Stimulated activated CD8-positive, alpha-beta memory T cell treated with anti-CD3 and anti-CD28 coated beads, Interleukin-2, amount 100 ng/mL, for 48 hours (primary cell): ENCODE measurements at places on chromosomes 13 and 19.

DNA sequence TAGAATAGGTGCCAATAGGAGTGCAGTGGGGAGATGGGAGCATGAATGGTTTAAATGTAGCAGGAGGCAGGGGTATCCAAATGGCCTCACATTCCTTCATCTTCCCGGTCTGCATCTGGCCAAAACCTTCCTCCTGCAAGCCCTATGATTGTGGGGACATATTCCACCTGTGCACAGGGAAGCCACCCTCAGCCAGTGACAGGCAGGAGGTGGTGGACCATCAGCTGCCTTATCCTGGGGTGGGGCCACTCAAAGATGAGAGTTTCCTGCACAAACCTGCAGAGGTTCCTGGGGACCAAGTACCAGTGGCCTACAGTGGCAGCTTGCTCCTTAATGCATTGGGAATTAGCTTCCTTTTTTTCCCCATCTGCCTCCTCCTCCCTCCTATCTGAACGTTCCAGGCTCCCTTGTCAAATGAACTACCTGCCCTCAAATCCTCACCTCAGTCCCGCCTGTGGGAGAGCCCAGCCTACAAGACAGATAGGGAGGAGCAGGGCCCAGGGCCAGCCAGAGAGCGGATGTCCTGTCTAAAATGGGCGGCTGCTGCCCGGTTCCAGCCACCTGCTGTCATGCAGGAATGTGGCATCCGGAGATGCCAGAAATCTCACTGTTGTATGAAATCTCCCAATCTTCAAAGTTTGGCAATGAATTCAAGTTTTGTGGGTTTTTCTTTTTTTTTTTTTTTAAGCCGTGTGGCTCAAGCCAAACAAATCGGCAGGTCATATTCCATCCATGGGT lies 85.0 kb downstream of the TSHZ3 start:
- no peak for DNase-seq

GRCh38 chr13:59689057-59689456 lies 474.7 kb downstream of the DIAPH3 start:
- no peak for DNase-seq

DNA sequence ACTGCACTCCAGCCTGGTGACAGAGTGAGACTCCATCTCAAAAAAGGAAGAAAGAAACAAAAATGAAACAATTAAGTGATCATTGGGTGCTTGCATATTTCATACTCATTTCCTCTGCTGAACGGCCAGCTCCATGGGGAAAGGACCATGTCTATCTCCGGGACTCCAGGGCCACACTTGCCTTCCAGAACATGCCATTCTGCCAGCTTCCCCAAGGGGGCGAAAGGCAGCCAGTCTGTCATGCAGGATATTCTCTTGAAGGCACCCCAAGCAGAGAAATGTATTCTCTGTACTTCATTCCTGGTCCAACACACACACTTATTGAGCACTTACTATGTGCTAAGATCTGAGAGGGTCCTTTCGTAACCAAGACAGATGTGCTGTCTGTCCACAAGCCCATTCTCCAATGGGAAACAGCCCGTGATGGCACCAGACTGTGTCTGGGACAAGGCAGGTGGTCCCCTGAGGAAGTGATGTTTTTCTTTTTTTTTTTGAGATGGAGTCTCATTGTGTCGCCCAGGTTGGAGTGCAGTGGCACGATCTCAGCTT lies 10.2 kb upstream of the CARM1 start:
- no peak for DNase-seq

- DNase-seq, result no peak
Observed at GRCh38 chr19:5102520-5102919, 133.6 kb downstream of the KDM4B start.

GRCh38 chr13:79466872-79467271 lies 14.1 kb upstream of the NDFIP2 start:
- no peak for DNase-seq

DNA sequence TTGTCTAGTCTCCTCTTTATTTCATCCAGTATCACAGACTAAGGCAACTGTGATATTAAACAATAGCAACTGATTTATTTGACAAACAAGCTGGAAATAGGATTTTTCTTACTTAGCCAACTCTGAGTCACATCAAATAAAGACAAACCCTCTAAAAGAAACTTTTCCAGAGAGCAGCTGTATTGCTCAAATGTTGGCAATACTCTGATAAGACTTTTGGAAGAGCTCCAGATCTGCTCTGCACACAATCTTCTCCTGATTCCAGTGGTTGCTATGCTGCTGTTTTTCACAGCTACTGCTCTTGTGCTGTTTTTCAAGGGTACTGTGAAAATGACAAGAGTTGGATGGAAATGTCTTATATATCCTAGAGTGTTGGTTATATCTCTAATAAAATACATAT lies 1479.2 kb downstream of the SLITRK5 start:
- DNase-seq, result no peak

- no peak for DNase-seq
Observed at GRCh38 chr13:77417897-77418296, 91.0 kb upstream of the MYCBP2 start.

DNA sequence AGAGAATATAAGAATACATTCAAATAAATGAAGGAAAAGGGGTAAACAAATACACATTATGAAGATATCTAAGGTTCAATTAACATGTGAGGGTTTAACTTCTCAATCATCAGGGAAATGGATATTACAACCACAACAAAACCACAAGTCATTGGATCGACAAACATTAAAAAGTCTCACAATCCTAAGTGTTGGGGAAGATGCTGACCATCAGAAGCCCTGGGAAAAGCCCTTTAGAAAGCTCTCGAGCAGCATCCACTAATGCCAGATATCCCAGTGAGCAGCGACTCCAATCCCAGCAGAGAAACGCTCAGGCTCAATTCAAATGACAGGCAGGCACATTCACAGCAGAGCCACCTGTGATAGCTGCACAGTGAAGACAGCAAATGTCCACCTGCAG lies 3.1 kb downstream of the TPRX1 start:
- no peak for DNase-seq

- DNase-seq, result no peak
Observed at GRCh38 chr19:29533578-29534544, 8.1 kb downstream of the VSTM2B start.

- no peak for DNase-seq
Observed at GRCh38 chr19:39839678-39840327, 5.8 kb upstream of the DYRK1B start.

DNA sequence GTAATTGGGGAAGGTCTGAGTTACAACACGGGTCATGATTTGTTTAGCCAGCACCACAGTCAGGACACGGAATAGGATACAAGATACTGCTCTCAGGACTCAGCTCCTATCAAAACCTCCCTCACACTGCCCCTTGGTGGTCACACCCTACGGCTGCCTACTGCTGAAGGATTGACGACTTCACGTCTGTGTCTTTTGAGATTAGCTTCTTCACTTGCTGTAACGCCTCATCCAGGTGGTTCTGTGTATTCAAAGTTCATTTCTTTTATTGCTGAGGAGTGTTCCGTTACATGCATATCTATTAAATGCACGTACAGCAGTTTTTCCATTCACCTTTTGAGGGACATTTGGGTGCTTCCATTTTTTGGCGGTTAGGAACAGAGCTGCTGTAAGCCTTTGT lies 46.3 kb downstream of the URI1 start:
- no peak for DNase-seq

DNA sequence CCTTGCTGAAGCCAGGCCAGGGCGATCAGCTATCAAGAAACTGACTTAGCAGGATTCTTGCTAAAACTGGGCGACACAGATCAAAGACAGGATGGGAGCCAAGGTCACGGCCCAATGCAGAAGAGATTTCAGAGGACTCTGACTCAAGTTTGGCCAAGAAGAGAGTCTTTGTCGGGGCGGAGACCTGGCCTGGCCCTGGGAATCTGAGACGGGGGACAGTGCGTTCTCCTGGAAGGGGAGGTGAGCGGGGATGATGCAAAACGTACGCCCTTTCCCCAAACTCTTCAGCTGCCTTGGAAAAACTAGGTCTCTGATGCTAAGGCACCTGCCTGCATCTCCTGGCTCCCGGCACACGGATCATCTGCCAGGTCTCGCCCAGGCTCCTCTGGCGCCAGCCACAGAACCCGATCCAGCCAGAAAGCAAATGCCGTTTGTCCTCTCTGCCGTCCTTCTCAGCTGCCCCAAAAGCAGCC lies 9.8 kb downstream of the MVB12A start:
- DNase-seq, result no peak

DNA sequence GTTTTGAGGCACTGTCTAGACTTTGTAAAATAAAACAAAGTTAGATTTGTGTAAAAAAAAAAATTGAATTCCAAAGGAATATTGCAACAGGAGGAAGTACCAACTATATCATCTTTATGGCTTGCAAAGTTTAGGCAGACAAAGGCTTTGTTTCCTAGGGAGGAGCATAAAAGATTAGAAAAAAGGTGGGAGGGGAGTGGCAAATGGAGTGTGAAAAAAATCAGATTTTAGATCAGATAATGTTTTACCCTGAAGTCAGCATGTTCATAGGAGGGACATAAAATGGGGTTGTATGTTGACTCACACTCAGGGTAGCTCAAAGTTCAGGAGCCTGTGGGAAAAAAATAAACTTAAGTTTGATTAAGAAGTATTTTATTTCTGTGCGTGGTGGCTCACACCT lies 3.7 kb downstream of the ZNF85 start:
- DNase-seq, result no peak

DNA sequence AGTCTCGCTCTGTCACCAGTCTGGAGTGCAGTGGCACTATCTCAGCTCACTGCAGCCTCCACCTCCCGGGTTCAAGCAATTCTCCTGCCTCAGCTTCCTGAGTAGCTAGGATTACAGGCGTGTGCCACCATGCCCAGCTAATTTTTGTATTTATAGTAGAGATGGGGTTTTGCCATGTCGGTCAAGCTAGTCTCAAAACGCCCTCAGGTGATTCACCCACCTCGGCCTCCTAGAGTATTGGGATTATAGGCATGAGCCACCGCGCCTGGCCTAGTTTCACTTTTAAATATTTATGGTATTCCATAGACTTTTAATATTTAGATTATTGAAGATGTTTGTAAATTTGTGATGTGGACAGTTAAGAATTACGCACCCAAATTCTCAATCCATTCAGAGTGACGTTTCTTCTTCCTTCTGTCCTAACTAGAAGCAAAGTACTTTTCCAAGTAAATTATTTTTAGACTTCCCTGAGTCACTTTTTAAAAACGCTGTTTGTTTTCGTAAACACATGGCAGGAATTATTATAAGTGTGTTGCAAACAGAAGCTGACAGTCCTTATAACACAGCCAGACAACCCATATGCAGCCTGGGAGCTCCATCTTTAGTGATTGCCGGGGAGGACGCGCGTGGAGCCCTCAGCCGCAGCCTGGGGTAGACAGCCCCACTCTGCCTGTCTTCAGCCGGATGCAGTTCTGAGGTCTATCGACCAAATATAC lies 131.7 kb downstream of the ATP11A start:
- no peak for DNase-seq

DNA sequence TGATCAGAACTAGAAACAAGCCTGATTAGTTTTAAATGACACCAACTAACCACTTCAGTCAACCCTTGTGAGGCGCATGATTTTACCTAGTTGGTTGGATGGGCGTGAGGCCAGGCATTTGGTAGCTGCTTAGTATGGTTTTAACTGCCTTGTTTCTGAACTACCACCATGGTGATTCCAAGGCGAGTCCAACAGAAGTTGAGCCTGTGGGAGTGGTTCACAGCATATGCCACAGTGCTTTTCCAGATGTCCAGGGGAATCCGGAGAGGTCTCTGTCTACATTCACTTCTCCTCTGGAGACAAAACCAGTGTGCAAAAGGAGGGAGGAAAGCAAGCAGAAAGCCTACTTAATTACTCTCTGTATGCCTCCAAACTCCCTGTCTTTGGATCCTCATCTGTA lies 524.1 kb downstream of the GPC6 start:
- DNase-seq, result no peak

DNA sequence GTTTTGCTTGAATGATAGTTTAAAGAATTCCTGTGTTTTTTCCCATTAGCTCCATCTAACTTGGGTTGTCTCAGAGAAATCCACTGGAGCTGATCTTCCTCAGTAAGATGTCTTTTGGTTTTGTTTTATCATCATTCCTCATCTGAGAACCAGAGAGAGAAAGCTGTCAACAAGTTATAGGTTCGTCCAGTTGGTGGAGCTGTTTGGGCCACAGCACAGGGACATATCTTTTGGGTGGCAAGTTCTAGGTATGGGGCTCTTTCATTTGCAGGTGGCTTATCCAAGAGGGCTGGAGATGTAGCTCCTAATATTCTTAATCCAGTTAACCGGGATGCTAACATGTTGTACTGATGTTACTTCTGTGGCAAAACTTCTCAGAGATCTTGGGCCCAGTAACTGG lies 174.2 kb downstream of the KCNRG start:
- DNase-seq, result no peak

GRCh38 chr13:33158816-33159215 lies 126.7 kb downstream of the STARD13 start:
- DNase-seq, result no peak

DNA sequence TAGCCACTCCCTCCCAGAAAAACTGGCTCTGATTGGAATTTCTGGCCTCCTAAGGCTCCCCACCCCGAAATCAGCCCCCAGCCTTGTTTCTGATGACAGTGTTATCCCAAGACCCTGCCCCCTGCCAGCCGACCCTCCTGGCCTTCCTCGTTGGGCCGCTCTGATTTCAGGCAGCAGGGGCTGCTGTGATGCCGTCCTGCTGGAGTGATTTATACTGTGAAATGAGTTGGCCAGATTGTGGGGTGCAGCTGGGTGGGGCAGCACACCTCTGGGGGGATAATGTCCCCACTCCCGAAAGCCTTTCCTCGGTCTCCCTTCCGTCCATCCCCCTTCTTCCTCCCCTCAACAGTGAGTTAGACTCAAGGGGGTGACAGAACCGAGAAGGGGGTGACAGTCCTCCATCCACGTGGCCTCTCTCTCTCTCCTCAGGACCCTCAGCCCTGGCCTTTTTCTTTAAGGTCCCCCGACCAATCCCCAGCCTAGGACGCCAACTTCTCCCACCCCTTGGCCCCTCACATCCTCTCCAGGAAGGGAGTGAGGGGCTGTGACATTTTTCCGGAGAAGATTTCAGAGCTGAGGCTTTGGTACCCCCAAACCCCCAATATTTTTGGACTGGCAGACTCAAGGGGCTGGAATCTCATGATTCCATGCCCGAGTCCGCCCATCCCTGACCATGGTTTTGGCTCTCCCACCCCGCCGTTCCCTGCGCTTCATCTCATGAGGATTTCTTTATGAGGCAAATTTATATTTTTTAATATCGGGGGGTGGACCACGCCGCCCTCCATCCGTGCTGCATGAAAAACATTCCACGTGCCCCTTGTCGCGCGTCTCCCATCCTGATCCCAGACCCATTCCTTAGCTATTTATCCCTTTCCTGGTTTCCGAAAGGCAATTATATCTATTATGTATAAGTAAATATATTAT lies 6.1 kb downstream of the FOSB start:
- DNase-seq, result no peak

DNA sequence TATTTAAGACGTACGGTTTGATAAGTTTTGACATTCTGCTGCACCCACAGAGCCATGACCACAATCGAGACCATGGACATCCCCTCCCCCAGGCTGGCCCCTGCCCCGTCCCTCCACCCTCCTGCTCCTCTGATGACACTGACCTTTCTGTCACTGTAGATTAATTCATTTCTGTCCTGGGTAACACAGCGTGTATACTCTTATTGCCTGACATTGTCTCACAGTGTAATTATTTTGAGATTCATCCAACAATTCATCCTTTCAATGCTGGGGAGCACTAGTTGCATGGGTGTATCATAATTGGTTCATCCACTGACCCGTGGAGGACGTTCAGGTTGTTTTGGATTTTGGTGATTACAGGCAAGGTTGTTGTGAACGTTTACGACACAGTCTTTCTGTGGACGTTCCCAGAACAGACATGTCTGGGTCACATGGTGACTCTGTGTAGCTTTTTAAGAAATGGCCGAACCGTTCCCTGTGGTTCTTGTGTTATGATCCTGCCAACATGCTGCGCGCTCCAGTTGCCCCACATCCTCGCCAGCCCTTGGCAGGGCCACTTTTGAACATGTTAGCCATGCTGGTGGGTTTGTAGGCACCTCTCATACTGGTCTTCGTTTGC lies 41.9 kb downstream of the C13orf46 start:
- DNase-seq, result no peak
